ENCODE measurements at places on chromosomes 12 and 14. TPM values are rescaled to one million over a fixed set of nuclear protein-coding genes. Genes with fewer than 3 reads are reported as not detected.

- no peak for DNase-seq
- no peak overlapping the region for H3K4me3 ChIP-seq
- no peaks in the 10 kb centered on the region for H3K36me3 ChIP-seq
- H3K4me1 ChIP-seq: peaks cover 32% of the 10 kb centered on the region
- H3K27me3 ChIP-seq: no peaks in the 10 kb centered on the region
- H3K27ac ChIP-seq: no peak overlapping the region
Measured at GRCh38 chr14:67941456-67942018, 122.0 kb downstream of the RAD51B start.

GRCh38 chr12:30796313-30796780, 41.6 kb upstream of the CAPRIN2 start:
- H3K4me3 ChIP-seq: peak overlapping the region; percentile 81
- peaks cover 46% of the 10 kb centered on the region for H3K4me1 ChIP-seq
- H3K27ac ChIP-seq: peak overlapping the region; percentile 87
- H3K27me3 ChIP-seq: no peaks in the 10 kb centered on the region
- peak; percentile 58 for DNase-seq

SLC7A8 gene
- not detected for total RNA-seq

DNA sequence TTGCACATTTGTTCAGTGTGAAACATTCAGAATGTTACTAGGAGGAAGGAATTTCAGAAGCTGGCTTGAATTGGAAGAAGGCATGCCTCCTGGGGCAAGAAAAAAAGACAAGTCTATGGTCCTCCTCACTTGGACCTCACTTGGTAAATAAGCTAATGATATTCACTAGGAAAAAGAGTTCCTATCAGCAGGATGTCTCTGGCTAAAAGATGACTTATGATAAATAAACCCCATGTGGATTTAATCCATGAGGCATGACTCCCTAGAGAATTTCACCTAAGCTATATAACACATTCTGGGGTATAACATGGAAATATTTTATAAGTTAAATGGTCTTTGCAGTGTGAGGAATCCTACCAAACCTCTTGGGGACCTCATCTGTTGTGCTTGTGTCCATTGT, 199.9 kb downstream of the LRIG3 start:
- H3K36me3 ChIP-seq: no peaks in the 10 kb centered on the region
- H3K4me1 ChIP-seq: no peaks in the 10 kb centered on the region

SRSF5 gene
- 121 TPM for total RNA-seq

SDSL gene
- total RNA-seq: 7.7 TPM

DNA sequence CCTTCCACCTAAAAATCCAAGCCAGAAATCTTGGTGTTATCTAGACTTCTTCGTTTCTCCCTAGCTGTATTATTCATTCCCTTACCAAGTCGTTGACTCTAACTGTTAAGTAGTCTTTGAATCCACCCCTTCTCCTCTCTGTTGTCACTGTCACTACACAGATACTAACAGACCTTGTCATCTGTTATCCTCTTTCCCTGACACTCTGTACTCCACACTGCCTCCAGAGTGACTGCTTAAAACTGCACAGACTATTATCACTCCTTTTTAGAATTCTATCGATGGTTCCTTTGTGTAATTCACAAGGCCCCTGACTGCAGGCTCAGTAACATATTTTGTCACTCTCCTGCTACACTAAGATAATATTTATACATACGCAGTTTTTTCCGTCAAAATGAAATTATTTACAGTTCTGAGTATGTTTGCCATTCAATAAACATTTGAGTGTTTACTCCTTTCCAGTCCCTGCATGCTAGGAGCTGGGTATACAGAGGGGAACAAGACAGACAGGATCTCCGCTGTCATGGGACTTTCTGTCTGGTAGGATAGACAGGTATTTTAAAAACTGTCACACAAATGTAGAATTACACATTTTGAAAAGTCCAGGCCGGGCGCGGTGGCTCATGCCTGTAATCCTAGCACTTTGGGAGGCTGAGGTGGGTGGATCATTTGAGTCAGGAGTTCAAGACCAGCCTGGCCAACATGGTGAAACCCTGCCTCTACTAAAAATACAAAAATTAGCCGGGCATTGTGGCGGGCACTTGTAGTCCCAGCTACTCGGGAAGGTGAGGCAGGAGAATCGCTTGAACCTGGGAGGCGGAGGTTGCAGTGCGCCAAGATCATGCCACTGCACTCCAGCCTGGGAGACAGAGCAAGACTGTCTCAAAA, 3.8 kb downstream of the MARS1 start:
- H3K36me3 ChIP-seq: peaks cover 78% of the 10 kb centered on the region
- peak; percentile 90 for DNase-seq
- H3K4me3 ChIP-seq: no peak overlapping the region
- no peak overlapping the region for H3K27ac ChIP-seq
- H3K27me3 ChIP-seq: no peaks in the 10 kb centered on the region

GRCh38 chr14:60332869-60333268, 83.8 kb downstream of the PPM1A start:
- H3K4me3 ChIP-seq: no peak overlapping the region
- no peak overlapping the region for H3K27ac ChIP-seq
- no peaks in the 10 kb centered on the region for H3K36me3 ChIP-seq
- H3K4me1 ChIP-seq: no peaks in the 10 kb centered on the region
- H3K27me3 ChIP-seq: no peaks in the 10 kb centered on the region

- no peak overlapping the region for H3K4me3 ChIP-seq
- DNase-seq: no peak
- H3K36me3 ChIP-seq: no peaks in the 10 kb centered on the region
- no peaks in the 10 kb centered on the region for H3K4me1 ChIP-seq
Measured at GRCh38 chr12:98180603-98181002, 334.8 kb upstream of the TMPO start.

DNA sequence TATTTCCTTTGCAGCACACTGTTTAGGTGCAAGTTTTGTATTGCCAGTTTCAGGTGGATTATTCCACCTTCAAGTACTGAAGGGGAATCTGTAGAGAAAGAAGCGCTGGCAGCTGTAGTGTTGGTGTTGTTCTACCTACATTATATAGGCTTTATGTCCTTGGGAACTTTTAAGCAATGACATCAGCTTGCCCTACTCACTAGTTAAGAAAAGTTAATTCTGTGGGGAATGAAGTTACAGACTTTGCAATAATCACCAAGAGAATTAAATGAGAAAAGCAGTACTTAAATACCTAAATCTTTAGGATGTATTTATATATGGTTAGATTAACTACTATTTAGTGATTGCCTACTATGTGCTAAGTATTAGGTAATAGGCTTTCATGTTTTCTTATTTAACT, at the start of gene OR4E1:
Gene OR4E1 (minus strand): TSS at position 101 of the 400 bp plus-strand sequence. CDS start 2,883 bp downstream, outside the sequence.
- no peak for DNase-seq
- H3K36me3 ChIP-seq: no peaks in the 10 kb centered on the region
- H3K4me3 ChIP-seq: no peak within 1 kb of the TSS
- H3K4me1 ChIP-seq: peaks cover 9% of the 10 kb centered on the region

GRCh38 chr14:54809767-54810166, 92.9 kb downstream of the GCH1 start:
- H3K27me3 ChIP-seq: no peaks in the 10 kb centered on the region
- no peaks in the 10 kb centered on the region for H3K36me3 ChIP-seq
- H3K27ac ChIP-seq: no peak overlapping the region
- DNase-seq: no peak
- peaks cover 3% of the 10 kb centered on the region for H3K4me1 ChIP-seq

- no peak overlapping the region for H3K27ac ChIP-seq
- H3K36me3 ChIP-seq: no peaks in the 10 kb centered on the region
- no peak overlapping the region for H3K4me3 ChIP-seq
- H3K4me1 ChIP-seq: no peaks in the 10 kb centered on the region
Measured at GRCh38 chr12:86143162-86143561, 113.0 kb downstream of the MGAT4C start.

GRCh38 chr14:20568393-20568792, 7.5 kb upstream of the RNASE9 start:
- no peak overlapping the region for H3K4me3 ChIP-seq
- no peaks in the 10 kb centered on the region for H3K4me1 ChIP-seq
- H3K27ac ChIP-seq: no peak overlapping the region
- no peak for DNase-seq
- no peaks in the 10 kb centered on the region for H3K36me3 ChIP-seq
- H3K27me3 ChIP-seq: no peaks in the 10 kb centered on the region

FAM181A gene
- total RNA-seq: not detected

DNA sequence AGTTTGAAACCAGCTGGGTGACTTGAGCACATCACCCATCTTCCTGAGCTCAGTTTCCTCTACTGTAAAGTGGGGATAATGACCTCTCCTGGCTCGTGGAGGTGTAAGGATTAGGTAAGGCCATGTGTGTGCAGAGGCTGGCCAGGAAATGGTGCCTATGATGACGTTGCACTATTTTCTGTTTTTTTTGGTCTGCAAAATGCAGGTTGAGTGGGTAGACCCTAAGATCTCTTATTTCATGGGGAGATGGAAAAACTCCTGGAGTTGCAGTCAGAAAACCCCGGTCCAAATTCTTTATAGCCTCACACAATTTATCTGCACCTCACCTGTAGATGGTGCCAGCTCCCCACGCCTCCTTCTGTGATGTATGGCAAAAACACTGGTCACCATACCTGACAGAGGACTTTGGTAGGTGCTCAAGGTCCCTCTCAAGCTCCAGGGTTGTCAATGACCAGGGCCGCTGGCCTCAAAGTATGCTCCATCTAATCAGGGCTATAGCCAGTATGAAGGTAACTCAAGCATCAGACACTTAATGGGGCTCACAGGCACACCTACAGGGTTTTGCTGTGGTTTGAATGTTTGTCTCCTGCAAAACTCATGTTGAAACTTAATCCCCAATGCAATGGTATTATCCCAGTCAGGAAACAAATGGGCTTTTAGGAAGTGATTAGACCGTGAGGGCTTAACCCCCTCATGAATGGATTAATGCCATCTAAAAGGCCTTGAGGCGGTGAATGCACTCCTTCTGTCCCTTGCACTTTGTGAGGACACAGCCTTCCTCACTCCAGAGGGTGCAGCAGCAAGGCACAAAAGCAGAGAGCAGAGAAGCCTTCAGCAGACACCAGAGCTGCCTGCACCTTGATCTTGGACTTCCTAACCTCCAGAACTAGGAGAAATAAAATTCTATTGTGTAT, 17.6 kb downstream of the C14orf132 start:
- H3K36me3 ChIP-seq: no peaks in the 10 kb centered on the region
- no peaks in the 10 kb centered on the region for H3K27me3 ChIP-seq
- no peaks in the 10 kb centered on the region for H3K4me1 ChIP-seq
- H3K4me3 ChIP-seq: no peak overlapping the region
- H3K27ac ChIP-seq: no peak overlapping the region
- peak; percentile 8 for DNase-seq

DNA sequence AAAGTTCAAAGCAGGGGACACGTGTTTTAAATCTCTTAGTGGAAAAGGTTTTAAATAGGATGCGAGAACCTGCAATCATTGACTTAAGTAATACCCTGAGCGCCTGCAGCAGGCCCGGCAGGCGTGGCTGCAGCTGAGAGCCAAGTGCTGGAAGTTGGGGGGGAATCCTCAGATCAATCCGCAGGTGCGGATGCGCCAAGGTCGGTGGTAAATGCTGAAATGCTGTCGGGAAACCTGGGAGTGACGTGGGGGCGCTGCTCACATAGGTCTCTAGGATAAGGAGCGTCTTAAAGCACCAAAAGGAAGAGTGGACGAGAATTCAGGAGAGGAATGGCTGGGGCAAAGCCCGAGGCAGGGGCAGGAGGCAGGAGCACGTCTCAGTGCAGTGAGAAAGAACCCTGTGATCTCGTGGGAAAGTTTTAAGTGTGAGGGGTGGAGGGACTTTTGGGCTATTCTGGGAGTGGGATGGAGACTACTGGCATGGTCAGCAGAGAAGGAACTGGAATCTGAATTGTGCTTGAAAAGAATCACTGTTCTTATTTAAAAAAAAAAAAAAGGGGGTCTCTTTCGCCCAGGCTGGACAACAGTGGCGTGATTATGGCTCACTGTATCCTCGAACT, 883 bp upstream of the CDCA4 start:
- H3K4me3 ChIP-seq: peak overlapping the region; percentile 97
- DNase-seq: no peak
- H3K36me3 ChIP-seq: peaks cover 42% of the 10 kb centered on the region
- H3K27me3 ChIP-seq: no peaks in the 10 kb centered on the region

SLC39A2 gene
- not detected for total RNA-seq

DNA sequence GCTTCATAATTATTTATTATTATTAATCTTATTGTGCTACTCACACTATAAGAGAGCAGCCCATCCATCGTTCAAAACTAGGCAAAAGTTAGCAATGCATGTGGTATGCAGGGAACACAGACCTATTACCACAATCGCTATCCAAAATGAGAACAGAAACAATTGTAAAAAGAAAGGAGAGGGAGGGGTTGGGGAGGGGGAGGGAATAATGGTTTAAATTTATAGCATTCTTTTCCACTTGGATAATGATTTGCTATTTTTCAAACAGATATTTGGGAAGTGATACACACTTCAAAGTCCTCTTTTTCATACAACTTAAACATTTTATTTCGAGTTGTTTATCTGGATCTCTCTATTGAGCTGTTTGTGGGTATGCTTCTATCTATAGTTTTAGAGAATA, 248.6 kb upstream of the SOX5 start:
- DNase-seq: peak; percentile 46
- H3K27me3 ChIP-seq: no peaks in the 10 kb centered on the region
- no peaks in the 10 kb centered on the region for H3K36me3 ChIP-seq
- H3K27ac ChIP-seq: peak overlapping the region; percentile 69

ATG2B gene
- 5.0 TPM for total RNA-seq

GPD1 gene
- not detected for total RNA-seq

- H3K4me3 ChIP-seq: no peak overlapping the region
- no peak overlapping the region for H3K27ac ChIP-seq
- no peaks in the 10 kb centered on the region for H3K27me3 ChIP-seq
- no peaks in the 10 kb centered on the region for H3K4me1 ChIP-seq
- DNase-seq: no peak
Measured at GRCh38 chr14:75188520-75189268, 12.3 kb upstream of the TMED10 start.

ZC2HC1C gene
- total RNA-seq: 0.34 TPM

GRCh38 chr12:13233830-13234641, 37.5 kb downstream of the EMP1 start:
- H3K4me1 ChIP-seq: no peaks in the 10 kb centered on the region
- H3K4me3 ChIP-seq: no peak overlapping the region
- DNase-seq: peak; percentile 61
- H3K27me3 ChIP-seq: no peaks in the 10 kb centered on the region
- H3K27ac ChIP-seq: no peak overlapping the region
- no peaks in the 10 kb centered on the region for H3K36me3 ChIP-seq

- no peaks in the 10 kb centered on the region for H3K4me1 ChIP-seq
- no peak overlapping the region for H3K4me3 ChIP-seq
- no peaks in the 10 kb centered on the region for H3K27me3 ChIP-seq
Measured at GRCh38 chr12:93167331-93167730, 210.4 kb upstream of the NUDT4 start.

All from SJSA1 (cell line).